ENCODE measurements at places on chromosomes 7 and 10.

GRCh38 chr7:6350433-6351058, 78.1 kb upstream of the CYTH3 start:
- no peak for DNase-seq

DNA sequence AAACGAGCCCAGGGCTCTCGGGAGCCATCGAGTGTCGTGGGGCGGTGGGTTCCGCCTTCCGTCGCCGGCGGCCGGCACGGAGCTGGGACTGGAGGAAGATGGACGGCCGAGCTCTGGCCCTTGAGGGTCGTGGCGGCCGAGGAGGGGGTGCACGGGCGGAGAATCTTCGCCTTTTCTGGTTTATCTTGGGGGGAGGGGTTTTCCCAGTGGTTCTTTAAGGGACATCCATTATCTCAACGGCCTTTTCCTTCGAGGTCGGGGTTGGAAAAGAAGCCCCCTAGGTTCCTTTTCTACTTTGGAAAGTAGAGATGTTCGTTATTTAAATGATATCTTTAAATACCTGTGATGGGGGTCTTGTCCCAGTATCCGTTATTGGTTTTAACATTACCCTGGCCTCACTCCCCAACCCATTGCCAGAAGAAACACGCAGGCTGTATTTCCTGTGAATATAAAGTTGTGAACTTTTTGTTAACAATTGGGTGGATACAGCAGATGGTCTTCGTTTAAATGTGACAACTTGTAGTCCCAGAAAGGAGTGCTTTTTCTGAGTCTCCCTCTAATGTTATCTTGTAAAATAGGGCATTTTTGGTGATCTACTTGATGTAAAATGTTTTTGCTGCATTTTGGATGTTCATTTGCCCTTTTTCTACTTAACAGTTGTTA, 765 bp downstream of the CCAR1 start:
- DNase-seq: no peak

GRCh38 chr7:100415448-100415847, 13.1 kb downstream of the ZCWPW1 start:
- no peak for DNase-seq

DNA sequence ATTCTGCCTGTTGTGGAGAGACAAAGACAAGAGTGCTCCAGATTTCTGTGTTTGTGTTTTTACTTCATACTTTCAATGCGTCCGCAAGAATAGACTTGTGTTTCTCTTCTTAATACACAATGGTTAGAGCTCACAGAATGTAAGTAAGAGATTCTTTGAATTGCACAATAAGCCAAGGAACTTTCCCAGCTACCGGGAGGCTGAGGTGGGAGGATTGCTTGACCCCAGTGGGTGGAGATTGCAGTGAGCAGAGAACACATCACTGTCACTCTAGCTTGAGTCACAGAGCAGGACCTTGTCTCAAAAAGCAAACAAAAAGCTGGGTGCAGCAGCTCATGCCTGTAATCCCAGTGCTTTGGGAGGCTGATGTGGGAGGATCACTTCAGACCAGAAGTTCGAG, 250.7 kb upstream of the MYO3A start:
- DNase-seq: no peak

- DNase-seq: no peak
Measured at GRCh38 chr7:93119191-93119905, 1.6 kb upstream of the SAMD9 start.

DNA sequence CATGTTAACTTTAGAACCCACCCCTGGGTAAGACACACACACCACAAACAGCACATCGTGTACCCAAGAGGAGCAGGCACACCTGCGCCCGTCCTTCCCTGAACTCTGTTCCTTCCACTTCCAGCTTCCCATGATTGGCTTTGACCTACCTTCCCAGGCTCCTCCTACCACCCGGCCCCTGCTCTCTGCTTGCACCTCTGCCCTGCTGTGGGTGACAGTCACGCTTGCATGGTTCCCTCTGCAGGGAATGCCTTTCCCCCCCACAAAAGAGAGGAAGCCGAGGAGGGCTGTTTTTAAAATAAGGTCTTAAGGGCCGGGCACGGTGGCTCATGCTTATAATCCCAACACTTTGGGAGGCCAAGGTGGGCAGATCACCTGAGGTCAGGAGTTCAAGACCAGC, 16.4 kb downstream of the SFXN4 start:
- no peak for DNase-seq

DNA sequence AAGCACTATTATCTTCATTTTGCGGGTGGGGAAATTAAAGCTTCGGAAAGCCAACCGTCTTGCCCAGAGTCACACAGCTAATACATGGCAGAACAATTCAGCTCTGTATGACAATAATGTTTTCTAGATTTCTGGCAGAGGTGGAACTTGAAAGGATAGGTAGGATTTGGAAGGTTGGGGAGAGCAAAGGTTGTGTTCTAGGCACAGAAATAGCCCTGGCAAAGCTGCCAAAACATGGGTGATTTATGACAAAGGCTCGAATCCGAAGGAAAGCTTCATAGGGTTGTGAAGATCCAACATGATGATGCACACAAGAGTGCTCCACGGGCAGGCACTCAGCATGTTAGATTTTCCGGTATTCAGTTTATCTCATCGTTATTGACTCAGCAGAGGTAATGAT, 19.2 kb downstream of the PDCD11 start:
- no peak for DNase-seq

GRCh38 chr7:140314573-140315480, 83.5 kb downstream of the SLC37A3 start:
- no peak for DNase-seq

GRCh38 chr7:111388912-111389311, 173.4 kb downstream of the IMMP2L start:
- DNase-seq: no peak

- no peak for DNase-seq
Measured at GRCh38 chr7:35605760-35606159, 89.2 kb downstream of the HERPUD2 start.

DNA sequence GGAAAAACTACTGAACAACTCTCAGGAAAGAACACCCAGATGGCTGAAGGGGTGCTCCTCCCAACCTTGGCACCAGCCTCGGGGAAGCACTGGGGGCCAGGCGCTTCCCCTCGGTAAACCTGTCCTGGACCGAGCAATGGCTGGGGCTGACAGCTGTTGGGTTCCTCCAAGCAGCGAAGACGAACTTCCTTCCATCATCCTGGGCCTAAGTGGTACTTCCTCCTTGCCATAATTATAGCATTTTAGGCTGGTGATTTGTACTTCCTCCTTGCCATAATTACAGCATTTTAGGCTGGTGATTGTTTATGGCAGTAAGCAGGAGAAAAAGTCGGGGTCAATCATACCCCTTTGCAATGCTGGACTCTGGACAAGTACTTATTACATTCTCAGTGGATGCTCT, 69.3 kb downstream of the MYOF start:
- no peak for DNase-seq

GRCh38 chr7:142557971-142558582, 191.2 kb upstream of the PRSS1 start:
- no peak for DNase-seq

- DNase-seq: no peak
Measured at GRCh38 chr7:142891490-142892082, 6.0 kb upstream of the TRPV6 start.

GRCh38 chr7:52565974-52566373, 469.5 kb upstream of the POM121L12 start:
- DNase-seq: no peak

DNA sequence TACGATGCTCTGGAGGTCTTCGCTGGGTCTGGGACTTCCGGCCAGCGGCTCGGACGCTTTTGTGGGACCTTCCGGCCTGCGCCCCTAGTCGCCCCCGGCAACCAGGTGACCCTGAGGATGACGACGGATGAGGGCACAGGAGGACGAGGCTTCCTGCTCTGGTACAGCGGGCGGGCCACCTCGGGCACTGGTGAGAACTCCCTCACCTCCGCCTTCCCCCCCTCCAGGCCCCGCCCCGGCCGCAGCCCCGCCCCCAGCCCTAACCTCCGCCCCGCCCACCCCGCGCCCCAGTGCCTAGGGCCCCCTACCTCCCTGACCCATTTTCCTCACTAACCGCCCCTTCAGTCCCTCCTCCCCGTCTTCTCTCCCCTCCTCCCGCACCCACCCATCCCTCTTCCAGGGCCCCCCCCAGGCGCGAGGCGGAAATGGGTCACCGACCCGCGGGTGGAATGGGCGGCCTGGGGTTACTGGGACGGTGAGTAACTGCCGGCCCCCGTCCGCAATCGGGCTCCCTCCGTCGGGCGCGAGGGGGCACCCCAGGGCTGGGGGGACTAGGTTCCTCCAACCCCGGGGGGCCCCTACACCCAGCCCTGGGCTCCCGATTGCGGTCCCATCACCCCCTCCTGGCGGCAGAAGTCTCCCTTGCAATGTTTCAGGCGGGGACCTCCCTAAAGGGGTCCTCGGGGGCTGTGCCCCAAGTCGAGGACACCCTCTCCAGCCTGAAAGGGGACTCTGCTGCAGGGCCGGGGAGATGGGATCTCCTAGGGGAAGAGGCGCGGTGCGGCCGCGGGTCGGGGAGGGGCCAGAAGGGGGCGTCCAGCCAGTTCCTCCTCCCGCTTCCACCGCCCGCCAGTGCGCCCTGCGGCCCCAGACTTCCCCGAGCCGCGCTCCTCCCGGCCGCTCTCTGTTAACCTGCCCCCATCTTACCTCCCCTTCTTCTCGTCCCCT, 2.1 kb downstream of the PCOLCE start:
- no peak for DNase-seq

- DNase-seq: no peak
Measured at GRCh38 chr7:78020136-78020873, 221.7 kb downstream of the PHTF2 start.

- DNase-seq: no peak
Measured at GRCh38 chr7:138813945-138814344, 15.9 kb upstream of the ATP6V0A4 start.

DNA sequence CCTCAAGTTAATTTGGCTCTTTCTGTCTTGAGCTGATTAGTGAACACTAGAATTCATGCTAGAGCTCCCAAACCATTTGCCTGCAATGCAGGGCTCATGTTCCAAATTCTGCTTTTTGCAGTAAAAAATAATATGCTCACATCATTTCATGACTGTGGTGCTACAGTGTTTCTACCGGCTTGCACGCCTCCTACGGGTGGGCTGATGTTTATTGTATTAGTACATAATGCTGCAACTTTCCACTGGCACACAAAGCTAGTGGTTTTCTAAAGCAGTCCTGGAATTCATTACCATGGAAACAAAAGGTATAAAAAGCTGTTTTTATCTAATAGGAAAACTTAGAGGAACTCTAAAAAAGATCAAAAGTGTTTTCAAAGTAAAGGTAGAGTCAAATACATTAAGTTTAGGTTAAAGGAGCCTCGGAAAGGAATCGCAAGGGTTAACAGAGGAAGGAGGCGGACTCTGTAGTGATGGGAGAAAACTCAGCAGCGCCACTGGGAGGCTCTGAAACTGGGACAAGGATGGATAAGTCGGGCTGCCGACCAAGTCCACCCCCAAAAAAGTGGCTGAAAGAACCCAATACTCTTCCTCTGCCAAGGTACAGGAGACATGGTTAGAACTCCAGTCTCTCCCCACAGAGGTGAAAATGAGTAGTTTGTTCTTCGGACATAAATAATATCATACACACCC, 25.9 kb downstream of the GRM8 start:
- DNase-seq: no peak

Measured in stimulated activated CD8-positive, alpha-beta memory T cell treated with anti-CD3 and anti-CD28 coated beads, Interleukin-4, amount 100 ng/mL, for 1 hour (primary cell).